ENCODE measurements at places on chromosomes 12 and 14. TPM values are rescaled to one million over a fixed set of nuclear protein-coding genes. Genes with fewer than 3 reads are reported as not detected.

The TSPAN11 gene
- 3.4 TPM for total RNA-seq

DNA sequence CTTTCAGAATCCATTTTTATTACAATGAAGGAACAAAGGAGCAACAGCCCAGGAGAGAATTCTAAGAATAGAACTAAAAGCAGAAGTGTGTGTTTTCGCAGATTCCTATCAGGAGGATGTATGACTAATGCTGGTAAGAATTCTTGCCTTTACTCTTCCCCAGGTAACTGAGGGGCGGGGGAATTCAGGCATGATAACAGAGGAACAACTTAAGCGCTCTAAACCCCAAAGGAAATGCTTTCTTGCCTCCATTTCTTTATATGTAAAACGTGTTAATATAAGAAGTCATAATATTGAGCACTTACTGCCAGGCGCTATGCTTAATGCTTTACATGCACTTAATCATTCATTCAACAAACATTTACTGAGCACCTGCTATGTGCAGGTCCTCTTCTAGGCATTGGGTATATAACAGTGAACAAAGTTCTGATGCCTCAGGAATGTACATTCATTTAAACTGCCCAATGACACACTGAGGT is 4.5 kb downstream of the HCAR1 start:
- DNase-seq: no peak

The CORO1C gene
- 167 TPM for total RNA-seq

GRCh38 chr12:130540376-130540775 is 175.7 kb downstream of the RIMBP2 start:
- no peak for DNase-seq

GRCh38 chr12:92021666-92022035 is 124.0 kb downstream of the BTG1 start:
- DNase-seq: no peak

- DNase-seq: no peak
These were observed 121.0 kb upstream of the ARHGAP5 start for GRCh38 chr14:31955936-31956579.

GRCh38 chr12:99045158-99045557 is 400.1 kb downstream of the APAF1 start:
- no peak for DNase-seq

DNA sequence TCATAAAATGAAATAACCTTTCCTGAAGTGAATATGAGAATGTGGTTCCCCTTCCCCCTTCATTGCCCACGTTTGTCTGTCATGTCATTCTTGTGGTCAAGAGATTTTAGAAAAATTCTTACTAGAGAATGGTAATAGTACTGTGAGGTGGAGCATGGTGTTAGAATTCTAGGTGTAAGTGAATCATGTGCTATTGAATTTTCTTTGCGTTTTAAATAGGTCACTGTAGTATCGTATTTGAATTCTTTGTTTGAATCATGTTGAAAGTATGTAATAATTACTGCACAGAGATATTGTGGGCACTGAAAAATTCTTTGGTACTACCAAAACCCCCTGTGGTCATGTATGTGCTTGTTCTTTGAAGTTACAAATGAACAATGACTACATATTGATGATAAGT is 49.9 kb downstream of the FUT8 start:
- DNase-seq: no peak

Measured in ureter (tissue), 1 donor.